ENCODE measurements at places on chromosomes 1 and 21.

DNA sequence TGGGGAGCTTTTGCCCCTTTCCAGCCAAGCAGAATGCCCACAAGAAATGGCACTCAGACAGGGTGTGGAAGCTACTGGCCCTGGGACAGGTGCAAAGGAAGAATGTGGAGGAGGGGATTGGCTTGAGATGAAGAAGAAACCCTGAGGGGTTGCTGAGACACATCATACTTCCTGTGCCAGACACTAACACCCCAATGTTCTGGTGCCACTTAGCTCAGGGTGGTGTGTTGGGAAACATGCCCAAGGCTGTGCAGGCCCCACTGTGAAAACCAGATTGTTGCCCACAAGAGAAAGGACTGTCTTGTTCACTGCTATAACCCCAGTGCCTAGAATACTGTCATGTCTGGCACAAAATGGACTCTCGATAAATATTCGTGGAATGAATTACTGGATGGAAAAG lies 9.9 kb upstream of the PAQR6 start:
- DNase-seq, result no peak

GRCh38 chr21:46168659-46169386 lies 13.4 kb upstream of the FTCD start:
- DNase-seq, result no peak

DNA sequence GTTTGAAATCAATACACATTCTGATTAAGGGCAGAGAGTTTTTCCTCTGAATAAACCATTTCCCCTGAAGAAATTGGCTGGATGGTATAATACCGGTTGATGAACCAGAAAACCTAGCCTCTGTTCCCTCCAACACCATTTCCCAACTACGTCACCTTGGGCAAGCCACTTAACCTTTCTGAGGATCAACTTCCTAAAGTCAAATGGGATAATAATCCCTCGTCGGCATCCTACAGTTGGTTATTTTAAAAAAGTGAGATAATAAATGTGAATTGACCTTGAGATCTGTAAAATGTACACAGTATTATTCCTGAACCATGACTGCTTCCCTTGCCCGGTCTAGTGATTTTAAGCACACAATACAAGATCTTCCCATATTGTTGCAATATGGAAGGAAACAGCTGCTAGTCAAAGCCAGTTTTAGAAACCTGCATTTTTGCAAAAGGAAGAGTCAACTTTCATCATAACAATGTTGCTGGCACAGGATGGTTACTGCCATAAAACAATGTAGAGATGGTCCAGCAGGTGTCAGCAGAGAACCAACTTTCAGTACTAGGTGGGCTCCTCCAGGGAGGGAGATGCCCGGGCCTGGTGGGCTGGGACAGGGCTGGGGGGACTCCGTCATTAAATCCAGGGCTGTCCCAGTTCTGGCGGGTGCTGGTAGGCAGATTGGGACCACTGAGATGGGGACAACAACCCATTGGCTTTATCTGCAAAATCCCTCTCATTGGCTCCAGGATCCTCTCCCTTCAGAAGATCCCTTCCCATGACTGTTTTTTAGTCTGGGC lies 5.2 kb upstream of the HLX start:
- no peak for DNase-seq

- DNase-seq, result no peak
Measured at GRCh38 chr1:76137746-76138145, 63.2 kb downstream of the ST6GALNAC3 start.

DNA sequence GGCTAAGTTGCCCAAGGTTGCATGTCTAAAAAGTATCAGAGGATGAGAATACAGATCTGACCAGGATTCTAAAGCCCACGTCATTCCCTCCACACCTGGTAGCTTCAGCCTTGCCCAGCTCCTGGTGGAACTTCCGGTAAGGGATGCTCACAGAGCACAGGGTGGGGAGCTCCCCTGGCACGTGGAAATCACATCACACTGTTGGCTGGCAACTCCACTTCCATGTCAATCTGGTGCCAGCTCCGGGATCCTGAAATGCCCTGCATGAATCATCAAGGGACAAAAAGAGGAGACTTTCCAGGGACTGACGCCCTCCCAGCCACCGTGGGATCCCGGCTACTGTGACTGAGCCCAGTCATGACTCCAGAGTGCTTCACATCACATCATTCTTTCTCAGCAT lies 12.4 kb upstream of the BCAR3 start:
- no peak for DNase-seq
